ENCODE measurements at places on chromosomes 1 and 21. TPM values are rescaled to one million over a fixed set of nuclear protein-coding genes. Genes with fewer than 3 reads are reported as not detected.

GRCh38 chr1:23116921-23117699 is 51.5 kb downstream of the LUZP1 start:
- DNase-seq, result no peak

DNA sequence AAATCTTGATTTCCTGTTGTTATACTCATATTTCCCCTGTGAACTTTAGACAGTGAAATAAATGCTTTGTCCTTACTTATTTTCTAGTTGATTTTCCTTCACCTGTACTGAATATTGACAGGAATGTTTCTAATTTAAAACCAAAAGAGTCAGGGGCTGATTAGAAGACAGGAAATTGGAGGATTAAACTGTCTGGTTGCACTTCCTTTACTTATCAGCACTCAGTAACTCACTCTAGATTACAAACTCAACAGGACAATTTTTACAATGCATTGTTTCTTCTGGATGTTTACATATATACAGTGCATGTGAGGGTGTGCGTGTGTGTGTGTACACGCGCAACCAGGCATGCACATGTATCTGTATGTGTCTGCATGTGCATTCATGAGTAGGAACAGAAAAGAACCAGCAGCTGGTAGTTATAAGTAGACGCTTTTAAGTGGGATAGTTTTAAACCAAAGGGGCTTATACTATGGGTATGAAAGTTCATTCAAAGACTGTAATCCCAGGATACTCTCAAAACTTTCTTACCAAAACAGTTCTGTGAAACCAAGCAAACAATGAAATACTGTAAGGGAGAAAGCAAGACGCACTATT is 212.0 kb upstream of the NFIA start:
- no peak for DNase-seq

DNA sequence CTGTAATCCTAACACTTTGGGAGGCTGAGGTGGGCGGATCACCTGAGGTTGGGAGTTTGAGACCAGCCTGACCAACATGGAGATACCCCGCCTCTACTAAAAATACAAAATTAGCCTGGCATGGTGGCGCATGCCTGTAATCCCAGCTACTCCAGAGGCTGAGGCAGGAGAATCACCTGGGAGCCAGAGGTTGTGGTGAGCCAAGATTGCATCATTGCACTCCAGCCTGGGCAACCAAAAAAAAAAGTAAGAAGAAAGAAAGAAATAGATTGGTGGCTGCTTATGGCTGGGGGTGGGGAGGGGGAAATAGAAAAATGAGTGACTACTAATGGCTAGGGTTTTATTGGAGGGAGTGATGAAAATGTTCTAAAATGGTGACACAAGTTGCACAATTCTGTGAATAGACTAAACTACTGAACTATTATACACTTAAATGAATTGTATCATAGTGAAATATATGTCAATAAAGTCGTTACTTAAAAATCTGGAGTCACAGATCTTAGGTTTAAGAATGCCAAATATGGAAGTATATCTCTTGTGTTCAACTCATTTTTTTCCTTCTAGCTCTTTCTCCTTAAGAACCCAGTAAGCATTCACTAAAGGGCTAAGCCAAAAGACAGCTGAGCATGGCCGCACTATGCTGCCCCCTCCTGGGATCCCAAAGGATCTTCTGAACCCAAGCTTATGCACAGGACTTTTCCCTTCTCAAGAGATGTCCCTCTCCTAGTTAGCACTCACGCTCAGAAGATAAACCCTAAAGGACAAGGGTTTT is 3.2 kb upstream of the NPL start:
- DNase-seq, result no peak

Gene SYNC
- not detected for total RNA-seq

GRCh38 chr1:177561436-177561835 is 390.7 kb downstream of the BRINP2 start:
- DNase-seq, result no peak

Gene RAVER2
- 1.6 TPM for total RNA-seq

- DNase-seq, result no peak
Measured at GRCh38 chr1:27951396-27951795, 8.4 kb upstream of the XKR8 start.

Gene CPTP
- 20.1 TPM for total RNA-seq

Gene MROH9
- total RNA-seq, result not detected

DNA sequence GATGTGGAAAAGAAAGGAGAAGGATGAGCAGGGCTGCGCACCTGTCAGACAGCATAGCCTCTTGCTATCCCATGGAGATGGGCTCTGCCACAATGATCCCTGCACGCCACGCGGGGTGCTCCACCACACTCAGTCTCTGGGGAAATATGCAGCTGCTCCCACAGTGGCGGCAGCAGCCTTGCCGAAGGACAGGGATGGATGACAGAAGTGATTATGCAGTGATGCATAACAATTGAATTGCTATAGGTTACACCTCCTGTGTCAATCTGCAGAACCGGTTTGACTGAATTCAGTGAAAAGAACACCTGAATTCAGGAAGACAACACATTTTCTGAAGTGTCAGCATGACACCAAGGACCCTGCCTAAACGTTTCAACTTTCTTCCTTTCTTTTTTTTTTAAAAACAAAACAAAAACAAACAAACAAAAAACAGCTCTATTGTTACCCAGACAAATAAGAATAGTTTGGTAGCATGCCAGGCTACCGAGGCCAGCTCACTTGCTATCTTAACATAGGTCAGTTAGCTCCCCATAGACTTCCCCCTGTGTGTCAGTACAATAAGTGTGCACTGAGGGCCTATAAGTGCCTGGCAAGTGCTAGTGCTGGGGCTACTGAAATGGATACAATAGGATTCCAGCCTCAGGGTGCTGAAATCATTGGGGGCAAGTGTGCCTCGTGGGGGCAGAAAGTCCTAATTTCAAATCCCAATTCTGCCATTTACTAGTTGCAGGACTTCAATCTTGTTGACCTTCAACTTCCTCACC is 127.6 kb upstream of the LMO4 start:
- DNase-seq, result no peak

- no peak for DNase-seq
Measured at GRCh38 chr21:43188592-43189210, 19.9 kb downstream of the CRYAA start.

Gene ASPM
- 40.7 TPM for total RNA-seq

GRCh38 chr1:1528301-1529267 is 11.8 kb downstream of the TMEM240 start:
- DNase-seq, result no peak

Gene RIPK4
- total RNA-seq, result not detected
